GF-D8 (cell line): ENCODE measurements at places on chromosomes 1 and 21.

DNA sequence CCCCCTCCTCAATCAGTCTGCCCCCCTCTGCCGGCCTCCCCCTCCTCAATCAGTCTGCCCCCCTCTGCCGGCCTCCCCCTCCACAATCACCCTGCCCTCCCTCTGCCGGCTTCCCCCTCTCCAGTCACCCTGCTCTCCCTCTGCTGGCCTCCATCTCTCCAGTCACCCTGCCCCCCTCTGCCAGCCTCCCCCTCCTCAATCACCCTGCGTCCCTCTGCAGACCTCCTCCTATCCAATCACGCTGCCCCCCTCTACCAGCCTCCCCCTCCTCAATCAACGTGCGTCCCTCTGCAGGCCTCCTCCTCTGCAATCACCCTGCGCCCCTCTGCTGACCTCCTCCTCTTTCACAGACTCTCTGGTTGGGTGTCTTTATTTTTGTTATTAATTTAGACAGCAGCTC, 11.5 kb upstream of the C1orf198 start:
- no peak for DNase-seq

GRCh38 chr1:95371666-95372282, 137.8 kb downstream of the RWDD3 start:
- no peak for DNase-seq

DNA sequence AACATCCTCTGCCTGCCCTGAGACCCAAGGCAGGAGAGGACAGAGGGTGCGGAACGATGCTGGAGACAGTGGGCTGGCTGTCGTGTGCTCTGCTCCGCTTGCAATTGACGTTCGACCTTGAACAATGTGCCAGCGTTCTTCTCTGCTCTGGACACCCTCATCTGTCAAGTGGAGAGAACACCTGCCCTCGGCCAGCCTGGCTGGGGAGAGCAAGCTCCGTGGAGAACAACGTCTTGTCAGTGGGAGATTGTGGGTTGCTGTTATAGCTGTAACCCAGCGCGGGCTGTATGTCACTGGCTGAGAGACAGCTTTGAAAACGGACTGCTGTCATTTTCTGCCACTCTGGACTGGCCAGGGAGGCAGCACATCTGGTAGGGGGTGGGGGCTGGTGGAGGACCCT, 14.7 kb downstream of the KIAA1614 start:
- no peak for DNase-seq

DNA sequence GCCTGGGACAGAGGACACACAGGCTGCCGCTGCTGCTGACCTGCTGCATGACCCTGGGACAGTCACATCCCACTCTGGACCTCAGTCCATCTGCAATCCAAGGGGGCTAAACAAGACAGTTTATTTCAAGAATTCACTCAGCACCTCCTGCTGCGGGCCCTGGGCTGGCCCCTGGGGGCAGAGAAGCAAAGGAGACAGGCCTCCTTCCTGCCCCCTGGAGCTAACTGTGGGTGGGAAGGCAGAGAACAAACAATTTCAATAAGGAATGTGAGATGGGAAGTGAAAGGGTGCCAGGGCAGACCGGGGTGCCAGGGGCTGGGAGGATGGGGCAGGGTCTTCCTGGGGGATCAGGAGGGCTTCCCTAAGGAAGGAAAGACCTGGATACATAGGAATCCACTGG, 60.0 kb downstream of the TAS1R2 start:
- DNase-seq = no peak

DNA sequence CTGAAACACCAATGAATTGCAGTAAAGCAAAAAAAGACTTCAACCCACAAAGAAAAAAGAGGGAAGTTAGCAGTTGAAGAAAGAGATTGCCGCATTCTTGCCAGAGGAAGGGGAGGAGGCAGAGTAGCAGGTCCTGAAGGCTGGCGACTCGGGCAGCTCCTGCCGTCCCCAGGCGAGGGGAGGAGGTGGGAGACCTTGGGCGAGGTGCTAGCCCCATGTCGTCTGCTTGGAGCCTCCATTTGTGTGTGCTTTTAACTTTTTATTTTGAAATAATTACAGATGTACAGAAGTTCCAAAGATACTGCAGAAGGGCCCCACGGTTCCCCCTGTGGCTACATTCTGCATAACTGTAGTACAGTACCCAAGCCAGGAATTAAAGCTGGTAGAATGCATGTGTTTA, 6.7 kb downstream of the TRPM2 start:
- peak; percentile 90 for DNase-seq
